Nucleus accumbens (tissue), 56 donors: ENCODE measurements at places on chromosomes 12 and 14.

DNA sequence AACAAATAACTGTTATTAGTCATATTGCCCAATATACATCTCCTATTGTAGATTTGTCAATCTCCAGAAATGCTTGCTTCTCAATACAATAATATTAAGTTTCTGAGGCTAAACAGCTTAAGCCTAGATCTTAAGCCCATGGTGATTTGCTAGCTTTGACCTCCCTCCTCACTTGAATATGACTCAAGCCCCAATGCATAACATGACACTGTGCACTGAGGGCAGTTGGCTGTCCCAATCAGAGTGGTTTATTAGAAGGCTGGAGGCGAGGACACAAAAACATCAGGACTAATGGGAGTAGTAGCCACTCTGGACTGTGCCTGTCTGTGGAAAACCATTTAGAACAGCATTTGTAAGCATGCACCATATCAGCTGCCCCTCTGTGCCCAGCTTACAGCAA is 81.1 kb upstream of the GTF2A1 start:
- DNase-seq = no peak

DNA sequence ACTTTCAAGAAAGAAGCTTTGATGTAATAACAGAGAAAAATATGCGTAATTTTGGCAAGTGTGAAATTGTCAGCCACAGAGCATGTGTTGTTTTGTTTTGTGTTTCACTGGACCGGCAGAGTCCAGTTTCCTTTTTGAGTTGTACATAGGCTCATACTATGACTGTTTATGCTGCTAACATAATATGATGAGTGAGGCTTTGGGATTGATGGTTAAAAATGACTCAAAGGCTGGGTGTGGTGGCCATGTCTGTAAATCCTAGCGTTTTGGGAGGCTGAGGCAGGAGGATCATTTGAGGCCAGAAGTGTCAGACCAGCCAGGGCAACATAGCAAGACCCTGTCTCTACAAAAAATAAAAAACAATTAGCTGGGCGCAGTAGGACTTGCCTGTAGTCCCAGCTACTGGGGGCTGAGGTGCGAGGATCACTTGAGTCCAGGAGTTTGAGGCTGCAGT is 487.9 kb downstream of the PCNX1 start:
- DNase-seq = no peak

DNA sequence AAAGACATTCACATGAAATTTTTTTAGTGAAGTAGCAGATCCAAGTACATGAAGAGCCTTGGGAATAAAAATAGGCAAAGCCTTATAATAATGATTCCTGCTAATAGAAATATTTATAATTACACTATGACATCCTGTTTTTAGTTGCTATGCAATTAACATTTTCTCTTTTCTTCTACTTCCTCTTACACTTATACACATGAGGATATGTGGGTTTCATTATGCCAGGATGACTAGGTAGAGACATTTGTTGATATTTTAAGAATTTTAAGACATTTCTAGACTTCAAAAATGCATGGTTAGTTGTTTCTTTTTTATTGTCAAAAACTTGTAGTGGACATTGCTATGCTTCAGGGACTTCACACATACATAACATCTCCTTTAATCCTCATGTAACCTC is 326.8 kb downstream of the SYT1 start:
- DNase-seq = no peak

DNA sequence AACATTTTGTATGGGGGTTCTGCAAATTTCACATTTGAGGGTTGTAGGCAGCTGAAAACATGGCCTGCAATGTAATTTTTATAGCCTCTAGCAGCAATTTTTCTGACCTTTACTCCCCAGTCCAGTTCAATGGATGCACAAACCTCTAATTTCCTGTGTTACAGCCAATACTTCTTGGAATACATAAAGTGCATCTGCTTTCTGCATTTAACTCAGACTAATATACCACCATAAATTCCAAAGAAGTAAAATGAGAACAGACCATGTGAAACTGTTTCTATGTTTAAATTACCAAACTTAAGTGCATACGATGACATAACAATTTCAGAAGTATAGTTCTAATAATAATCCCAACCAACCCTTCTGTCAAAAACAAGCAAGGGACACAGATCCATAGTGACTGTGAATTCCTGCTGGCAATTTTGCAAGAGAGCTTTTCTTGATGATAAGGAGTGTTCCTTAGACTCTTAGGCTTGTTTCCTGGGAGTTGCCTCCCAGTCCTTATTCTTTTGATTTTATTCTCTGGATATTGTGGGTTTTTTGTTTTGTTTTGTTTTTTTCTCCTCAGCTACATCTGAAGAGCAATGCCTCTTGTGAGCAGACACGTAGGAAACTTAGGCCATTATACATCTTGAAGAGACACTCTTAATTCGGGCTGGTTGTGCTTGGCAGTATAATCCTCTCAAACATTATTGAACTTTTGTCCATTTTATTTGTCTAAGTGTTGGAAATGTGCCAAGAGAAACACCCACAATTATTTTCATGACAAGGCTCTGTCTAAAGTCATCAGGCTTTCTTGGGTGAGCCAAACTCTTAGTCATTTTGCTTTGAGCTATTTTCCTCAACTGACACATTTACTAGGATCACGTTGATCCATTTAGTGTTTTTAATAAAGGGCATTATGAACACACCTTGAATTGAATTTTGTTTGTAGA is 51.3 kb upstream of the RERGL start:
- DNase-seq = no peak

GRCh38 chr12:3101309-3102024 is 24.3 kb downstream of the TSPAN9 start:
- no peak for DNase-seq

- DNase-seq = no peak
Measured at GRCh38 chr14:42488965-42489364, 882.3 kb downstream of the LRFN5 start.

DNA sequence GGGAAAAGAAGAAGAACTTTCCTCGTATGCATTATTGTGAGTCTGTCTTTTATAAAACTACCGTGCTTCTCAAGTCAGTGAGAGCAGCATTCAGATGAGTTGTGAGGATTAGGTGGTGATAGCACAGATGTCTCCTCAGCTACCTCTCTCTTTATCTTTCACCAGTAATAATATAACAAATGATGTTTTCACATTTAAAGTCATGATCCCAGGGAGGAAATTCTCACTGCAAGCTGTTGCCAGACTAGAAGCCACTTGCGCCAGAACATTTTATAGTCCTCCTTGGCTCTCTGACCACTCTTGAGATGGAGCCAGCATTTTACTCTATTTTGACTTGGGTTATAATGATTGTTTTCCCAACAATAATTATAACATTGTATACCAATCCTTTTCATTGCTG is 443.1 kb downstream of the AEBP2 start:
- DNase-seq = no peak

DNA sequence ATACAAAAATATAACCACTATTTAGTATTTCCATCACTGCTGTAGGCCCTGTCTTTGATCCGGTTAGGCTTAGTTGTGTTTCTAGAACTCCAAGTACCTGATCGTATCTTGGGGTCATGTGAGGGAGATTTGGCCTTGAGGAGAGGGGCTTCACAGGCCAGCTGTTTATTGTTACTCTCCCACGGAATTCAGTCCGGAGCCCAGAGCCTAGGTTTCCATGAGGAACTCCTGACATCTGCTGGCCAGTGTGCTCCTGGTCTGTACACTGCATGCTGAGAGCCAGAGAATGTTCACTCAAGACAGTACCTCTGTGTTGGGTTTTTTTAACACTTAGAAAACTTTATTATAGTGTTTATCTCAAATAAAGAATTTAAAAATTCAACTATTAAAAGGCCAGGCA is 341.0 kb upstream of the TMEM132C start:
- DNase-seq = peak; percentile 25

- DNase-seq = no peak
Measured at GRCh38 chr12:64531665-64532334, 78.5 kb upstream of the RASSF3 start.

- DNase-seq = no peak
Measured at GRCh38 chr12:103808239-103808880, 32.7 kb downstream of the NT5DC3 start.

GRCh38 chr12:82672811-82673495 is 13.8 kb upstream of the TMTC2 start:
- DNase-seq = no peak

- DNase-seq = no peak
Measured at GRCh38 chr12:54840244-54840865, 14.0 kb upstream of the MUCL1 start.

DNA sequence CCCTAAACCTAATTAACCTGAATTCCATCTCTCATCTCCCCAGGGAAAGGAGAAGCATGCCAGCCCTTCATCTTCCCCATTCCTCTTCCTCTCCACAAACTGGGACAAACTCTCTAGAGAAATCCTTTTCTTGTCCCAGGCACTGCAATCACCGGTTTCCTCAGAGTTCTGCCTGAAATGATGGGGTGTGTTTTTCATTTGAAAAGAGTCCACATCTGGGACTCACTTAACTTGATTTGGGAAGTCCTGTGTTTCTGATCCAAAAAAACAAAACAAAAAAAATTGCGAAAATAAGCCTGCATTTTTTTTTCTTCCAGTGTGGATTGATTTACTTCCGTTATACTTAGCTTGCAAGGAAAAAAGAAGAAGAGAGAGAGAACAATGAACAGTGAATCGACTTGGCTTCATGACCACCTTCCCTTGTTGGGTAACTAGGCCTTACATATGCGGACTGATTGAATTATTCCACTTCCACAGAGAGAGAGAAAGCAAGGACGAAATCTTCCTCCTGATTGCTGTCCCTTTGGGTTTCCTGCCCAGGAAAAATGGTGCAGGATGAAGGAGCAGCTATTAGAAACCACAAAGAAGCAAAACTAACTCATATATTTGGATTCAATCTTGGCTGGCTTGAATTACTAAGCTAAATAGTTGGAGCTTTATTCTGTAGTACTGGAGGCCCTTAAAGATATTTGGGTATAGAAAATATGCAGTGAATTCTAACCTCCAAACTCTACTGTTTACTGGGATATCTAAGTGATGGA is 506.2 kb upstream of the TBX3 start:
- DNase-seq = no peak
